ENCODE measurements at places on chromosomes 12 and 14.

GRCh38 chr12:1875608-1876007 lies 42.8 kb downstream of the CACNA2D4 start:
- no peak for DNase-seq

DNA sequence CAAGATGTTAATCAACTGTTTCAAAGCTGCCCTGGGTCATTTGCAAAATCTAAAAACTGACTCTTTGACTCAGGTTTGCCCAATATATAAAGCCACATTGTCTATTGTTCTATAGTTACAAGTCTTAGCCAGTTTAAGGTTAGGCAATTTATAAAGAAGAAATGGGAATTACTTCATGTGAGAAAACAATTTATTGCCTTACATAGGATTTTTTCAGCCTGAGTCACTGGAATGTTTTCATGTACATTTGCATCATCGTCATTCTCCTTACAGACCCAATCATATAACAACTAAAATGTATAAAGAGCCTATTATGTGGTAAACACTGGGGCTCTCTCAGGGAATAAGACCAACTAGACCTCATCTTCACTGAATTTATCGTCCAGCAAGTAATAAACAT lies 100.3 kb upstream of the PLEKHG7 start:
- no peak for DNase-seq

- DNase-seq = no peak
These were observed 57.1 kb downstream of the ANO4 start for GRCh38 chr12:100851637-100852036.

DNA sequence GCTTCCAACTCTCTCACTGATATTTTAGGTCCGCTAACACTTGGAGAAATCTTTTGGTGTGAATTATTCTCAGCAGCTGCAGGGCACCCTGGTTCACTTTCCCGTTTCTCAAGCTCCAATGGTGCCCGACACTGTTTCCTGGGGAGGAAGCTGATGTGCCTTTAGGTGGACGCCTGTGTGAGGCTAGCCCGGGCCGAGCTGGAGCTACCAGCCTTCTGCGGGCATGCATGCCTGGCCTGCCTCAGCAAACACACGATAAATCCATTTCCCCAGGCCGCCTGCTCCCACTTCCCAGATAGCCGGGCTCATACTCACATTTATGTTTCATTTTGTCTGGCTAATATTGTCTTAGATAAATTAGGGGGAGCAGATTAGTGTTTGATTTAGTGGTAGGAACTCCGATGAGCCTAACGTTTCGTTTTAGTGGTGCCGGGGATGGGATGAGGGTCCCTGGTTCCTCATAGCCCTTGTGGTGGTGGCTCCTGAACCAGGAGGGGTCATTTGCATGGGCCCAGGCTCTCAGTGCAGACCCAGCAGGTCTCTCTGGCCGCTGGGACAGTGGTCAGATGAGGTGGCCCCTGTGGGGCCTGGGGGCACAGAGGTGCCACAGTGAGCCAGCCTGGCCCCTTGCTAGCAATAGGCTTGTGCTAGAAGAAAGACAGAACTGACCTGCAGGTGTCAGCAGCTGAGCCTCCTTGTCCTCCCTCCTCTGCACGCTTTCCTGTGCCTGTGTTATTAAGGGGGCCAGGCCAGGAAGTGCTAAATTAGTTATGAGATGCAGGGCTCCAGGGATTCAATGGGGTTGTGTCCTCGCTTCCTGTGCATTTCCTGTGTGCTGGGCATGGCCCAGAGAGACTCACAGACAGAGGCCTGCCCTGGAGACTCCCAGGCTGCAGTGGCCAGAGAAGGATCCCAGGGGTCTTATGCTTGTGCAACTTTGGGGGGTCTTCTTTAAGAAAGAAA lies 88.3 kb downstream of the KIF26A start:
- DNase-seq = no peak
